ENCODE measurements at places on chromosomes 5 and 9. TPM values are rescaled to one million over a fixed set of nuclear protein-coding genes. Genes with fewer than 3 reads are reported as not detected.

GRCh38 chr9:79195879-79196278 is 375.9 kb upstream of the TLE4 start:
- DNase-seq = peak; percentile 96

DNA sequence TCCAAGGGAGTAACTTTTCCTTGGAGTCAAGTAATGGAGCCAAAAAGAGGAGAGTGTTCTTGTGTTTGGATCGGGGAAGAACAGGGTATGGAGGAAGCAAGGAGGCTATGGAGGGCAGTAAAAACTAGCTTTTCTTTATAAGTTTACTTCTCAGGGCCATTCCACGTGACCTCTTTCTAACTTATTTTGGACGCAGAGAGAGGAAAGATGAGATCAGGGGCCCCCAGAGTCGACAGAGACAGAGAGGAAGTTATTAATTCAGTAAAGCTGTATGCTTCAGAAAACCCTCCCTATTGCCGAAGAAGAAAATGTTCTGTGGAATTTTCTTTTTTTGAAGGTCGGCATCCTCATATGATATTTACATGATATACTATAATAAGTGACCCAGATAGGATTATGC is 233.8 kb upstream of the MPDZ start:
- no peak for DNase-seq

DNA sequence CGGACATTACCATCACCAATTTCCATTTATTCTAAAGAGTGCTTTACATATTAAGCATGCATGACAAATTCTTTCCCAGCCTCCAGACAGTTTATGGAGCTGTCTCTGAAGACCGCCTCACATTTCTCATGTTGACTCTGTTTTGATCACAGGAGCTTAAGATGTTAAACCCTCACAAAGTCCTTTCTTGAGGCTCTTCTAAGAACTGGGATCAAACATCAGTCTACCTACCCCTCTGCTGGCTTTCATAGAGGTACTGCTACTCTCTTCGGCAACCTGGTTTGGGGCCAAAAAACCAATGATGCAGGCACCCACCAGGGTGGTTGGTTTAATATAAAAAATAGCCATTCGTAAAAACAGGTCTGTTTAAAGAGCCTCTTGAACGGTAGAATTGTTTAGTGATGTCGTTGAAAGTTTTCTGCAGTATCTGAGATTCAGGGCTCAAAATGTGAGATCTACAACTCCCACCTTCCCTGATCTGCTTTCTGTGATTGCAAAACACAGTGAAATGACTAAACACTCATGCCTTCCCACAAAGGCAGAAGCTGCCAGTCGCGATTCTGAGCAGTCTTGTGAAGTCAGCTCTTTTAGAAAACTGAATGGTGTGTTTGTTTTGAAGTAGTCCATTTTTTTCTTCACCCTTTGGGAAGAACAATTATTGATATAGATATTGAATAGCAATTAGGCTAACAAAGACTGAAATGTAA is 3.5 kb downstream of the RXFP3 start:
- DNase-seq = peak; percentile 47

DNA sequence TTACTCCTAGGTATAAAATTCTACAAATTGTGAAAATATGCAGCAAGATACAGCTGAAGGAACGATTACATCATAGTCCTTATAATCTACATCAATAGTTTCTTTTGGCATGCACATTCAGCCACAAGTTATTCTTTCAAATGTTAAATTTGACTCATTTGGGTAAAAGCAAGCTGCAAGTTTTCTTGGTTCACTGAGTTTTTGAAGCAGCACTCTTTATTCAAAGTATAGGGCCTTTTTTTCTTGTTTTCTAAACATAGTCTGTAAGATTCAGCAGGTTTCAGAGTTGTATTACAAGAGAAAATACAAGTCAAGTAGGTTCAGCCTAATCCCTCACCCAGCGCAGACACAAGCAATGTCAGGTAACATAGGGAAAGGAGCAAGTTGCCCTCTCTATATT is 981.5 kb downstream of the PTPRD start:
- no peak for DNase-seq

FOXD4L4 gene
- total RNA-seq = under 0.01 TPM

- peak; percentile 58 for DNase-seq
These were observed 30.6 kb downstream of the KDM4C start for GRCh38 chr9:6788162-6789016.

TBCA gene
- 28.6 TPM for total RNA-seq

RASGEF1C gene
- total RNA-seq = not detected

DNA sequence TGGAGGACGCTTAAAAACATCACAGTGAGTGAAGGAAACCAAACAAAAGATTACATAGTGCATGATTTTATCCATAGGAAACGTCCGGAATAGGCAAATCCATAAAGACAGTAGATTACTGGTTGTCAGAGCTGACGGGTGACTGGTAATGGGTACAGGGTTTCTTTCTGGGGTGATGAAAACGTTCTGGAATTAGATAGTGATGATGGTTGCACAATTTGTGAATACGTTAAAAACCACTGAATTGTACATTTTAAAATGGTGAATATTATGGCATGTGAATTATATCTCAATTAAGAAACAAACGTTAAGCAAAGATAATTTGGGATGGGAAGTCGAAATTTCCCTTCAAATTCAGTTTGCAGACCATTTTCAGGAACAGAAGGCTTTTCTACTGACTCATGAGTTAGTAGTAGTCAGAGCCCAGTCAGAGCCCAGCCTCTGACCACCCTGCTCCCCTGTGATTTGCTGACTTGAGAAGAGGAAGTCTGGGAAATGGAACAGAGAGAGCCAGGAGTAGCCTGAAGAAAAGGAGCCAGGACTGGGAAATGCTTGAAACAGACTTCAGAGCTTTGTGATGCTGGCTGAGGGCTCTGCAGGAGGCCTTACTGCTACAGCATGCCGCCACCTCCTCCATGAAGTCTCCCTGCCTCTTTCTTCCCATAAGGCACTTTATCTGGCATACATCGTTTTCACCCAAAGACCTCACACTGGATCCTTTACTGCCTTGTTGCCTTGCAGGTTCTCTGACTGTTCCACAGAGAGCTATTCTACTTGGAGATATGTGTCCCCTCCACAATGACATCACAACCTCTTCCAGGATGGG is 46.4 kb upstream of the CTNNA1 start:
- DNase-seq = peak; percentile 89

GRCh38 chr5:84085387-84086041 is 299.2 kb downstream of the EDIL3 start:
- no peak for DNase-seq

DNA sequence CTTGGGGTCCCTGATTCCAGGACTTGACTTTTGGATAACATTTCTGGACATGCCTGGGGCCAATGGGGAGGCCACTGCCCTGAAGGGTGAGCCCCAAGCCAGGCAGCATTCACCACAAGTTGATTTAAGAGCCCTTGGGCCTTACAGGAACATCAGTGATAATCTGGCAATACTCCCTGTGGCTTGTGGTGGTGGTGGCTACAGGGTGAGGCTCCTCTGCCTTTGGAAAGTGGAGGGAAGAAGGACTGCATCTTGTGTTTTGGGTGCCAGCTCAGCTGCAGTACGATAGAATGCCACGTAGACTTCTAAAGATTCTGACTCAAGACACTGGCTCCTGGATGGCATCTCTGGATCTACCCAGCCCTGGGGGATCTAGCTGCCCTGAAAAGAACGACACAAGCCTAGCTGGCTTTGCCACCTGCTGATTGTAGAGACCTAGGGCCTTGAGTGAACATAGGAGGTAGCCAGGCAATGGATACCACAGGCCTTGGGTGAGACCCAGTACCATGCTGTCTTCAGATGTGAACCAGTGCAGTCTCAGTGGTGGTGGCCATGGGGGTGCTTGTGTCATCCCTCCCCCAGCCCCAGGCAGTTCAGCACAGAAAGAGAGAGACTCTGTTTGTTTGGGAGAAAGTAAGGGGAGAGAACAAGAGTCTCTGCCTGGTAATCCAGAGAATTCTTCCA is 79.0 kb upstream of the DAP start:
- no peak for DNase-seq

LHFPL2 gene
- 11.3 TPM for total RNA-seq

IL5 gene
- not detected for total RNA-seq

PTPN3 gene
- 0.72 TPM for total RNA-seq

Measured in IMR-90 (cell line).